Stimulated activated CD4-positive, alpha-beta T cell treated with anti-CD3 and anti-CD28 coated beads, TNF-alpha, amount 100 ng/mL, for 4 hours (primary cell): ENCODE measurements at places on chromosomes 5 and 9.

- no peak for DNase-seq
These were observed 11.0 kb upstream of the EXOSC2 start for GRCh38 chr9:130682421-130683121.

GRCh38 chr5:171492781-171493180, 73.3 kb downstream of the FGF18 start:
- no peak for DNase-seq

DNA sequence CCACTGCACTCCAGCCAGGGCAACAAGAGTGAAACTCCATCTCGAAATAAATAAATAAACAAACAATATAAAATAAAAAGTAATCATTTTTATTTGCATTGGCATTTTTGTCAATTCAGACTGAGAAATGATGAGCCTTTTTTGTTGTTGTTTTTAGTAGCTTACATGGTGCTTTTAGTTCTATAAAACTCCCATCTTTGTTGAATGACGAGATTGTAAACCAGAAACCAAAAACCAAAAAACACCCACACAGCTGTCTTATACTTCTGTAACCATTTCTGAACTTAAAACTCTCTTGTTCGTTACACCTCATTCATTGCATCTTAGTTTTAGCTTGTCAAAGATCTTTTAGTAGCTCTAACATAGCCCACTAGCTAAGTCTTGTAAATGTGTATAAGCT, 44.7 kb downstream of the GGTA1 start:
- no peak for DNase-seq

DNA sequence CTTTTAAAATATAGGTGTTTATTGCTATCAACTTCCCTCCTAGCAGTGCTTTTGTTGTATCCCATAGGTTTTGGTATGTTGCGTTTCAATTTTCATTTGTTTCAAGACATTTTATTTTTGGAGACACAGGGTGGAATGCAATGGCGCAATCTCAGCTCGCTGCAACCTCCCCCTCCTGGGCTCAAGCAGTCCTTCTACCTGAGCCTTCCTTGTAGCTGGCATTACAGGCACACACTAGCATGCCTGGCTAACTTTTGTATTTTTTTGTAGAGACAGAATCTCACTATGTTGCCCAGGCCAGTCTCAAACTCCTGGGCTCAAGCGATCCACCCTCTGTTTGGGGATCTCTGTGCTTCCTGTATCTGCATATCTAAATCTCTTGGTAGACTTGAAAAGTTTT, 35.4 kb upstream of the CCDC180 start:
- DNase-seq: no peak

- no peak for DNase-seq
These were observed 12.5 kb downstream of the NR3C1 start for GRCh38 chr5:143390941-143391340.

DNA sequence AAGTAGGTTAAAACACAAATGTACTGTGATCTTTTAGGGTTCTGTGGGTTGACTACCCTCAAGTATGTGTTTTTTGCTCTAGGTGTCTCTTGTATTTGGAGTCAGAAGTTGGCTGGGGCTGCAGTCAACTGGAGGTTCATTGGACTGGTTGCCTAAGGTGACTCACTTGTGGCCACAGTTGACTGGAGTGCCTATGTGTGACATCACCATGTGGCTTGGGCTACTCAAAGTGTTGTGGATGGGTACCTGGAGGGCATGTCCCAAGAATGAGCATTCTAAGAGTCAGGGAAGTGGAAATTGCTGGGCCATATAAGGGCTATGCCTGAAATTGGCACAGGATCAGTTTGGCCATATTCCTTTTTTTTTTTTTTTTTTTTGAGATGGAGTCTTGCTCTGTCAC, 27.4 kb downstream of the SNX30 start:
- no peak for DNase-seq

DNA sequence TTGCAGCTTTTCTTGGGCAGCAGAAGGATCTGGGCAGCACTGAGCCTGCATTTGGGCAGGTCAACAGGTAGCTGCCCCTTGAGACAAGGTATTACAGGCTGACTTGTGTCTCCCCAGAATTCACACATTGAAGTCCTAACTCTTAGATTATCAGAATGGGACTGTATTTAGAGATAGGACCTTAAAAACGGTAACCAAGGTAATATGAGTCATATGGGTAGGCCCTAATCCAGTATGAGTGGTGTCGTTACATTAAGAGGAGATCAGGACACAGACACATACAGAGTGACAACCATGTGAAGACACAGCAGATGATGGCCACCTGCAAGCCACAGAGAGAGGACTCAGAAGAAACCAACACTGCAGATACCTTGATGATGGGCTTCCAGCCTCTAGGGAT, 3.2 kb downstream of the C1QTNF2 start:
- DNase-seq: no peak

DNA sequence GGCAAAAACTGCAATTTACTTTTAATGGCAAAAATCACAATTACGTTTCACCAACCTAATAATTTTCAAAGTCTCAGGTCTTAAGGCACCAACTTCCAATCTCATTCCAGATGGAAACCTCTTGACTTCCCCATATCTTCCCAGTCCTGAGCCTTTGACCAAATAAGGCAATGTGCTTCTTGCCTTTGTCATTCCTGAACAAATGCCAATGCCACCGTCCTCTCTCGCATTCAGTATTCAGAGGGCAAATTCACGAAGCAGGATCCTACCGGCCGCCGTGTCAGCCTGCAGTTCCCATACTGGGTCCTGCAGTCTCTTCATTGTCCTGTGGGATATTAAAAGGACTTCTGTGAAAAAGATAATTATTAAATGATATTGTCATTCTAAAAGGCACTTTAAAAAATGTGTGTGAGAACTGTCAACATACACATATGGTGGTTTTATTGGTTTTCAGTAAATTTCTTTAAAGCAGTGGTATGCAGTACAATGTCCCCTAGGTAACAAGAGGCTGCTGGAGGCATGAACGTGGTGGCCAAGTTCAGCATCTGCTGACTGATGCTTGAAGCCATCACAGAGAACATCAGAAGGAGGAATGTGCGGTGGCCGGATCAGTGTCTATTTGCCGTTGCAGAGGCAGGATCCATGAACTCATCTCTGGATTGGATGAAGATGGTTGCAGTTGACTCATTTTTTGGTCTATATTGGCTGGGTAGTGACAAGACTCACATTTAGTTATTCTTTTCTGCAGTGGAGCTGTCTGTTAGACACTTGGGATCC, 101.4 kb upstream of the IRX4 start:
- no peak for DNase-seq

GRCh38 chr5:90473396-90474234, 956 bp downstream of the MBLAC2 start:
- DNase-seq: no peak
